ENCODE measurements at places on chromosomes 1 and 21. TPM values are rescaled to one million over a fixed set of nuclear protein-coding genes. Genes with fewer than 3 reads are reported as not detected.

DNA sequence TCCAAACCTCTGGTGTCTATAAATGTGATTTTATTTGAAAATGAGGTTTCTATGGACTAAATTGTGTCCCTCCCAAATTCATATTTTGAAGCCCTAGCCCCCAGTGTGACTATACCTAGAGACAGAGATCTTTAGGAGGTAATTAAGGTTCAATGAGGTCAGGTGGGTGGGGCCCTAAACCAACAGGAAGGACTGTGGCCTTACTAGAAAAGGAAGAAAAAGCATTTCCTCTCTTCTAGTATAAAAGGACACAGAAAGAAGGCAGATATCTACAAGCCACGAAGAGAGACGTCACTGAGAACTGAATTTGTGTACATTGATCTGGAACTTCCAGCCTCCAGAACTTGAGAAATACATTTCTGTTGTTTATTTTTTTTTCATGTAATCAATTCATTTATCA, 123.1 kb upstream of the RUNX1 start:
- DNase-seq = no peak
- H3K36me3 ChIP-seq = no peaks in the 10 kb centered on the region
- no peak overlapping the region for H3K4me3 ChIP-seq
- no peaks in the 10 kb centered on the region for H3K4me1 ChIP-seq

GRCh38 chr1:50651476-50652263, 228.4 kb upstream of the DMRTA2 start:
- no peaks in the 10 kb centered on the region for H3K27me3 ChIP-seq
- no peaks in the 10 kb centered on the region for H3K36me3 ChIP-seq
- no peak overlapping the region for H3K4me3 ChIP-seq
- H3K27ac ChIP-seq = no peak overlapping the region

GRCh38 chr1:207833381-207833780, 77.5 kb downstream of the CD34 start:
- no peaks in the 10 kb centered on the region for H3K4me1 ChIP-seq
- H3K4me3 ChIP-seq = no peak overlapping the region
- H3K27me3 ChIP-seq = no peaks in the 10 kb centered on the region
- H3K27ac ChIP-seq = no peak overlapping the region

DNA sequence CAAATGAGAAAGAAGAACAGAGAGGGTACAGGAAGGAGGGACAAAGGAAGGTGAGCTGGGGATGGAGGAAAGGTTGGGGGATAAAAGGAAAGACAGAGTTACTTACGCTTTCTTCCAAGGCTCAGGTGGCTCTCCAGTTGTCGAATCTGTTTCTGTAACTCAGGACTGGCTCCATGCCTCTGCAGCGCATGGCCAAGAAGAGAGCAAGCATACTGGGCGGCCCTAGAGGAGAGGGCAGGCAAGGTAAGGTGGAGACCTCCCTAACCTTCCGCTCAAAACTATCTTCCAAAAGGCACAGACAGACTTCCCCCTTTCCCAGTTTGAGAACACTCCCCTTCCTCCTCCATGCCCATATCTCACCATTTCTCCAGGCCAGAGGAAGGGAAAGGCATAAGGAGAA, 922 bp downstream of the PEX11B start:
- H3K36me3 ChIP-seq = peaks cover 18% of the 10 kb centered on the region
- no peaks in the 10 kb centered on the region for H3K27me3 ChIP-seq
- H3K27ac ChIP-seq = peak overlapping the region; percentile 93
- peak overlapping the region; percentile 91 for H3K4me3 ChIP-seq
- DNase-seq = no peak

DNA sequence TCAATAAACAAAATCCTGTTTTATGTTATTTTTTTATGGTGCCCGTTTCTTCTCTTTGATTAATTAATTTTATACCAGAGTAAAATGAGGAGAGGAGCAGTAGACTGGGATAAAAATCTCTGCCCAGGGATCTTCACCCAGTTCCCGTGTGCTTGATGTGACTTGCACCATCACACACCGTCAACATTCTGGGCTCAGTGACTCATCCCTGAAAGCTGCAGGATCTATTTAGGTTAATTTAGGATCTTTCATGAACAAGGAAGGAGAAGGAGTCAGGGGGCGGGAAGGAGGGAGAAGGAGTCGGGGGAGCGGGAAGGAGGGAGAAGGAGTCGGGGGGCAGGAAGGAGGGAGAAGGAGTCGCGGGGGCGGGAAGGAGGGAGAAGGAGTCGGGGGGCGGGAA, 182.4 kb downstream of the SMYD3 start:
- H3K4me3 ChIP-seq = peak overlapping the region; percentile 72
- H3K4me1 ChIP-seq = peaks cover 41% of the 10 kb centered on the region
- no peak for DNase-seq

DNA sequence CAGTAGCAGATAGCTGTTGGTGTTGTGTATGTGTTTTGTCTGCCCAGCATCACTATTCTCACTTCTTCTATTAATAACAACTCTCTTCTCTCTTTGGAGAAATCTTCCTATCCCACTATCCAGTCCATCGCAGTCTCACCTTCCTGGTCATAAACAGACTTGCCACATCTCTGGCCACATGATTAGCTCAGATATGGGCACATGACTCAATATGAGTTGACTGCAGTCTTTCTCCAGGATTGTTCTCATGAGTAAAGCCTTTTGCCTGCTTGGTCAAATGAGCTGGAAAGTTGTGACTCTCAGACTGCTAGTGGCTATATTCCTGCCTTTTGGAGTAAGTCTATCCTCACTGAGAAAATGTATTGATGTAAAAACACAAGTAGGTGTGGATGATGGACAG, 32.9 kb upstream of the TADA1 start:
- no peak overlapping the region for H3K27ac ChIP-seq
- DNase-seq = no peak
- peaks cover 25% of the 10 kb centered on the region for H3K4me1 ChIP-seq
- no peak overlapping the region for H3K4me3 ChIP-seq

DNA sequence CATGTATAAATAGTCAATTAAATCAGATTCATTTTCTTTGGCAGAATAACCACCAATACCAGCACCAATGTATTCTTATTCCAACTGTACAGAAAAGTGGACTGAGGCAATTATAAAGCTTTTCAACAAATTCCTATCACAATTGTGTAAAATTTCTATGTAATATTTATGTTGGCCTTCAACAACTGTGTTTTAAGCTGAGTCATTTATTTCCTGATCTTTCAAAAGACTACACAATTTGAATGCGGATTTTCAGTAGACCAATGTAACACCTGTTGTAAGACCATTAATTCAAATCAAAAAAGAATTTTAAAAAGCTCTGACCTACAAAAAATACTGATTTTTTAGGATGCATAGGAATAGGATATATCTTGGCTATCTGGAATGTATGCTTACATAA, 25.5 kb downstream of the GPATCH2 start:
- H3K4me1 ChIP-seq = no peaks in the 10 kb centered on the region
- DNase-seq = no peak
- no peak overlapping the region for H3K4me3 ChIP-seq
- H3K27me3 ChIP-seq = no peaks in the 10 kb centered on the region
- no peak overlapping the region for H3K27ac ChIP-seq

- H3K4me1 ChIP-seq = peaks cover 2% of the 10 kb centered on the region
- no peaks in the 10 kb centered on the region for H3K36me3 ChIP-seq
- DNase-seq = no peak
Measured at GRCh38 chr21:36780861-36781260, 81.9 kb downstream of the SIM2 start.

DNA sequence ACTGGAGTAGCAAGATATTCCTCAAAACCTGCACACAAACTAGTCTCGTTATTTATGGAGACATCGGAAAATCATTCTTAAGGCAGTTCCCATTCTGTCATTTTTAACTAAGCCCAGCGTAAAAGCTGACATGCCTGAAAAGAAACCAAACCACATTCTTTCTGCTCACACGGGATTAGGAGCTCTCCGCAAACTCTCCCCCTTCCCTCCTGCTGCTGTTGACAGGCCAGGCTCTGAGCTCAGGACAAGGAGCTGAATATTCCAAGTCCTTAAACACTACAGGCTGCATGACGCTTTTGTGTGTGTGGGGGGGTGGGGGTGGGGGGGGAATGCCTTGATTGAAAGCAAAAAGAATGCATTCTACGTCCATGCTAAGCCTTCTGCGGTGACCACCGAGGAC, 5.2 kb downstream of the OLIG1 start:
- peaks cover 82% of the 10 kb centered on the region for H3K27me3 ChIP-seq
- H3K36me3 ChIP-seq = no peaks in the 10 kb centered on the region
- peak overlapping the region; percentile 1 for H3K4me3 ChIP-seq
- peak; percentile 48 for DNase-seq

DNA sequence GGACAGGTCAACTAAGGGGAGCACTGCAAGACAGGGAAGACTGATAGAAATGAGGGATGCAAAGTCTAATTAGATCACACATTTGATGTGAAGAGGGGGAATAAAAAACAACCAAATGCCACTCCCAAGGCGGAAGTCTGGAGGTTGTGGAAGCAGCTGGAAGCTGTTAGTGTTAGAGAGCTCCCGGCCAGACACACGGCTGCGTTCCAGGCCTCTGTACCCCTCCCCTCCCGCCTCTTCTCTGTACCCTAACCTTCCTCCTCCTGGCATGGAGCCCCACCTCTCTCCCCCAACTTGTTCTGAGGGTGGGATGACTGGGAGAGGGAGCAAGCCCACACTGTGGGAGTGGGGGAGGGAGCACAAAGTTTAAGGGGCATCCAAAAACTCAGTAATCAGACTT, 67.0 kb downstream of the PLEKHA6 start:
- H3K27me3 ChIP-seq = no peaks in the 10 kb centered on the region
- DNase-seq = no peak
- H3K4me3 ChIP-seq = no peak overlapping the region
- no peak overlapping the region for H3K27ac ChIP-seq
- H3K4me1 ChIP-seq = peaks cover 47% of the 10 kb centered on the region

The CENPF gene
- 56.4 TPM for total RNA-seq

The BMP8A gene
- 0.27 TPM for total RNA-seq

The DNAJC28 gene
- total RNA-seq = 3.1 TPM

The FNBP1L gene
- total RNA-seq = 74.5 TPM

All from mesothelial cell of epicardium (in vitro differentiated cells).